ENCODE measurements at places on chromosomes 16 and 17.

DNA sequence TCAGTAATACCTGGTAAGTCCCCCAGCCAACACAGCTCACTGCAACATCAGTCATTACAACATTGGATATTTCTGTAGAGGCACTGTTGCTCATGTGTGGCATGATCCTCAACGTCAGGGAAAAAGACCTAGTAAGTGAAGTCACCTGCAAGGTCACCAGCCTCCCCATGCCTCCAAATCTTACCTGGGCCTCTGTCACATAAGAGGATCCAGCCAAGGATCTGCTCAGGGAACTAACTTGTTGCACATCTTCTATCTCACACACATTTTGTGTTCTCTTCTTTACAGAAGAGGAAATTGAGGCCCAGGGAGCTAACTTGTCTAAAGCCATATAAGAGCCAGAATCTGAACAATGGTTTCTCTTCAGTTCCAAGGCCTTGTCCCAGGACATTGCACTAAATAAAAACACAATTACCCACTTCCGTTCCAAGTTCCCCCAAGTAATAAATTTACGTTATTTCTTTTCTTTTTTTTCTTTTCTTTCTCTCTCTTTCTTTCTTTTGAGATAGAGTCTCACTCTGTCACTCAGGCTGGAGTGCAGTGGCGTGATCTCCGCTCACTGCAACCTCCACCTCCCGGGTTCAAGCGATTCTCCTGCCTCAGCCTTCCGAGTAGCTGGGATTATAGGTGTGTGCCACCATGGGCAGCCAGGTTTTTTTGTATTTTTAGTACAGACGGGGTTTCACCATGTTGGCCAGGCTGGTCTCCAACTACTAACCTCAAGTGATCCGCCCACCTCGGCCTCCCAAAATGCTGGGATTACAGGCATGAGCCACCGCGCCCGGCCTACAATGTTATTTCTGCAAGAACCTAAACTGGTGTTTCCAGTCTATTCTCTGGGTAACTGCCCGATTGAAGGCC, 1.3 kb downstream of the SHMT1 start:
- no peak for DNase-seq

- peak; percentile 65 for DNase-seq
Measured at GRCh38 chr17:44878627-44879221, 20.5 kb downstream of the EFTUD2 start.

GRCh38 chr16:17346621-17347569, 123.9 kb downstream of the XYLT1 start:
- DNase-seq: no peak

GRCh38 chr16:88393034-88393433, 10.3 kb downstream of the ZNF469 start:
- DNase-seq: no peak

- no peak for DNase-seq
Measured at GRCh38 chr17:64728041-64728695, 66.1 kb upstream of the SMURF2 start.

- DNase-seq: no peak
Measured at GRCh38 chr16:85510041-85510659, 103.0 kb upstream of the GSE1 start.

DNA sequence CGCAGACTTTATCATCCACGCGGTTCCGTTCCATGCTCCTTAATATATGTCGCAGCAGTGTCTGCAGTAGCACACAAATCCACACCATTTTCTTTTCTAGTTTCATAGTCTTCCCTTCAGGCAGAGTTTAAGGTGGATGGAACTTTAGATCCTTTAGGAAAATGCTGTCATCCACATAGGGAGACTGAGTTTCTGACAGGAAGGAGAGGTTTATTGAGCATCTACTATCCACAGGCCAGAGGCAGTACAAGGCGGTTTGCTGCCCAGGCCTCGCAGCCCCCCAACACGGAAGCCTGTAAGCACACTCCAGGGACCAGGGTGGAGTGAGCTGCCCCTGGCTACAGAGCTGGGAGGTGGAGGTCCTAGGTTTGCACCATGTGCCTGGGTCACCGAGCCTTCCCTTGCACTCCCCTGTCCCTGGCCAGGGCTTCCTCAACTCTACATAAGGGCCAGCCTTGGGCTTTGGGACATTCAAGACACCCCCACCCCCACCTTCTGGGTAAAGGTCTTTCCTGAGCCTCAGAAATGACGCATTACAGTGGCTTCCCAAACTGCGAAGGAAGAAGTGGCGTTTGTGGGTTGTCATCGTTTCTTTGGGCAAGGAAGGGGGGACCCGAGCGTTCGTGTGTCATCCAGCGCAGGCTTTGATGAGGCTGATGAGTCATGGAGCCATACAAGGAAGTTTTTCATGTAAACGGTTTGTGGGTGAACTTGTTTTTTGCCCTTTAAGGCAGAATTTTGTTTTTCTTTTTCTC, 146.5 kb upstream of the PLCG2 start:
- no peak for DNase-seq

- no peak for DNase-seq
Measured at GRCh38 chr16:75206749-75207451, at the start of gene CTRB2. TSS of gene CTRB2 (minus strand) at chr16:75207161. CDS start at chr16:75207141, 20 bp downstream.

DNA sequence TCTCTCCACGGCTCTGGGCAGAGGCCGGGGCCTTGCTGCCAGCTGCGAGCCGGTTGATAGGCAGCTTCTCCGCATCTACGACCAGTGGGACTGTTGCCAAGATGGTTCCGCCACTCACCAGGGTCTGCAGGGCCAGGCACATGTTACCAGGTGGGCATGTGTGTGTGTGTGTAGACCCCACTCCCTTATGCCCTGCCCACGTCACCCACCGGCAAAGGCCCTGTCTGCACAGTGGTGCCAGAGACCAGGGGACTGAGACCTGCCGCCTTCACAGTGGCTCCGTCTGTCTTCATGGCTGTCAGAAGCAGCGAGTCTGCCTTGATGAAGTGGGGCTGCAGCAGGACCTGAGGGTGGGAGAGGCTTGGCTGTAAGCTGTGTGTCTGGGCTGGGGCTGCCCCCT, 17.7 kb downstream of the SREBF1 start:
- no peak for DNase-seq

- DNase-seq: no peak
Measured at GRCh38 chr16:85090873-85091521, 21.3 kb downstream of the CIBAR2 start.

DNA sequence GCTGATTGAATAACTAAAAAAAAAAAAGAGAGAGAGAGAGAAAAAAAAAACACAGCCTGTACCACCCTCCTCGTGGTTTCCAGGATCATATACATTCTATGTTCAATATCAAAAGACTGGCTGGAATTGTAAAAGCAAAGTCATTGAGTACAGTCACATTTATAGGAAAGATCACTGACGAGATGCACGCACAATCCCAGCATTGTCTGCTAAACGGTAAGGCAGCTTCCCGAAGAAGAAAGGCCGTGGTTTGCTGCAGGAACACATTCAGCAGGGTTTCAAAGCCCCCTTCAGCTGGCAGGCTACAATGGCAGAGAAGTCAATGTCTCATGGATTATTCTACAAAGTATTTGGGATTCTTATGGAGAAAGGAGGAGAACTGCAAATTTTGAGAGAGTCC, 9.3 kb downstream of the NQO1 start:
- DNase-seq: no peak

GRCh38 chr17:3893003-3893719, at the start of gene CAMKK1:
TSS of gene CAMKK1 (minus strand) at chr17:3893053. CDS start at chr17:3885687, 7,366 bp downstream.
- DNase-seq: peak; percentile 96

- no peak for DNase-seq
Measured at GRCh38 chr16:10576390-10577304, 3.8 kb downstream of the EMP2 start.

GRCh38 chr16:4617880-4618279, 3.2 kb upstream of the UBALD1 start:
- no peak for DNase-seq

DNA sequence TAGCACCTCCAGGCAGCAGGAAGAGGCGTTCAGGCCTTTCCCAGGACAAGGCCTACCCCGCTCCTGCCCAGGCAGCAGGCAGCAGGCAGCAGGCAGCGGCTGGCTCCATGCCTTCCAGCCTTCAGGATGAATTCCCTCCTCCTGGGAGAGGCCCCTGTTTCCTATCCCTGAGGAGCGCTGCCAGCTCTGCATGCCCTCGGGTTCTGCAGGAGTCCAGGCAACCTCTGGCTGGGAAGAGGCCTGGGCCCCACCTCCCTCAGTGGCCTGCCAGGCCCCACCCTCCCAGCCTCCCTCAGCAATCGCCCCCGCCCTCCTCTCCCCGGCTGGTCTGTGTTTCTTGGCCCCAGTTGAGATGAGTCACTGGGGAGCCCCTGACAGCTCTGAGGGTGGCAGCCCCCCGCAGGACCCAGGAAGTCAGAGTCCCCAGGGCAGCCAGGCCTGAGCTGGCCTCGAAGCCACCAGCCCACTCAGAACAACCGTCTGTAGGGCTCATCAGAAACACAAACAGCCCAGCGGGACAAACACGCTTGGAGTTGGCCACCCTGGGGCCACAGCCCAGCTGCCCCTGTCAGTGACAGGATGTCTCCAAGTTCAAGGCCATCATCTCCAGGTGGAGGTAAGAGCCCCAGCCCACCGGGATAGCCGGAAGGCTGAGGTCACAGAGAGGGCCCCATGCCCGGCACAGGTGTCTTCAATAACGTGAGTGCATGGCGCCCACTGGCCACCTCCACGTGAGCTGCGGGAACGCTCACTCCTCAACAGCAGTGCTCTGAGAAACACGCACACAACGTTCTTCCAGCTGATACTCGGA, 39.5 kb upstream of the CIBAR2 start:
- DNase-seq: no peak

- no peak for DNase-seq
Measured at GRCh38 chr16:49767414-49767813, 88.5 kb downstream of the ZNF423 start.

GRCh38 chr16:12629271-12629670, 174.4 kb downstream of the CPPED1 start:
- DNase-seq: no peak

- peak; percentile 89 for DNase-seq
Measured at GRCh38 chr17:48002266-48002915, 31.5 kb downstream of the CDK5RAP3 start.

GRCh38 chr16:74297145-74297665, 591 bp downstream of the PSMD7 start:
- peak; percentile 85 for DNase-seq

DNA sequence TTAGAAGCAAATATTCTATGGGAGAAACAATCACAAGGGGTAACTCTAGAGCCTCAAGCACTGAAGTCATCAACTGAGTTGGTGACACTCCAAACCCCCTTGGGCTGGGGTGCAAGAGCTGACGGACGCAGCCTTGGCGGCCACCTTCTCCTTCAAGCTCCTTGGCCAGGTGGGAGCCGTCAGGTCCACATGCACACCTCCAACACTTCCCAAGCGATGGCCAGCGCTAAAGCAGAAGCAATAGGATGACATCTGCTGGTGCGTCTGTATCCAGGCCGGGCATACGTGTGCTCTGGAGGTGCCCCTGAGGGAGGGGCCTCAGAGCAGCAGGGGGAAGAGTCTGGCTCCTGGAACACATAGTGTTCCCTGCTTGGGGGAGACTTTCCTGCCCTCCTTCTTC, 12.2 kb upstream of the FOXJ1 start:
- DNase-seq: no peak

DNA sequence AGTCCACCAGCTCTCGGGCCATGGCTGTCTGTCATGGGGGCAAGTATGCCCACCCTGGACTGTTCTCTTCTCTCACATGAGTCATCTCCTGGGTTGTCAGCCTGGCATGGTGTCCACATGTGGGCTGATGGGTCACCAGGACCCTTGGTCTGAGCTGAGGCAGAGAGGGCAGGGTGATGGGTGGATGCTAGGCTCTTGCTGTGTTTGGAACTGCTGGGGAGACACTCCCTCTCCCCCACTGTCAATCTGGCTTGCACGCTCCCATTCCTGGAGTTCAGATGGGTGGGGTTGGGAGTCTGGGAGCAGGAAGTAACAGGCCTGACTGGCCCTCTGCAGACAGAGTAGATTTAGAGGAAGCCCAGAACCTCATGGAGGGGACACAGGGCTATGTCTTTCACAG, 28.9 kb downstream of the KSR1 start:
- DNase-seq: no peak

GRCh38 chr17:27549251-27549893, 81.6 kb upstream of the LGALS9 start:
- no peak for DNase-seq

- DNase-seq: peak; percentile 95
Measured at GRCh38 chr17:42578282-42578869, 847 bp upstream of the PSMC3IP start.

DNA sequence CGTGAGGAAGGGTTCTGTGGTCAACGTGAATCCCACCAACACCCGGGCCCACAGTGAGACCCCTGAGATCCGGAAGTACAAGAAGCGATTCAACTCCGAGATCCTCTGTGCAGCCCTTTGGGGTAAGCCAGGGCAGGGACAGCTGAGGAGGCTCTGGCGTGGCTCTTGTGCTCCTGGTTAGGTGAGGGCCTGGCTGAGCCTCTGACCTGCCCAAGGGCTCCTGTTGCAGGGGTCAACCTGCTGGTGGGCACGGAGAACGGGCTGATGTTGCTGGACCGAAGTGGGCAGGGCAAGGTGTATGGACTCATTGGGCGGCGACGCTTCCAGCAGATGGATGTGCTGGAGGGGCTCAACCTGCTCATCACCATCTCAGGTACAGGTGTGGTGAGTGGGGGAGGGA, 4.2 kb upstream of the C17orf107 start:
- no peak for DNase-seq

DNA sequence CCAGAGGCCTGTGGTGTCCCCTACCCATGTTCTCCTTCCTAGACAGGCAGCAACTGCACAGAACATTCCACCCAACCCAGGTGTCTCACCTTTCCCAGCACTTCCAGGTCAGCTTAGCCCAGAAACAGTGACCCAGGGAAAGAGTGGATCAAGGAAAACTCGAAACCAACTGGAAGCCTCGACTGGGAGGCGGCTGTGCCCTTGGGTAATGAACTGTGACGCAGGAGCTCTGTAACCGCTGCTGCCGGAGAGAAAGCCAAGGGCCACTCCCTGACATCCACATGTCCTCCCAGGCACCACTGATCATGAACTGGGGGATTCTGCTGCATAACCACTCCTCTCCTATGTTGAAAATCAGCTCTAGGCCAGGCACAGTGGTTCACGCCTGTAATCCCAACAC, 34.4 kb downstream of the WDR59 start:
- DNase-seq: no peak

- DNase-seq: no peak
Measured at GRCh38 chr17:75814900-75815373, 29.3 kb downstream of the UNC13D start.

GRCh38 chr16:9399573-9399972, 308.1 kb downstream of the HAPSTR1 start:
- no peak for DNase-seq

- DNase-seq: peak; percentile 80
Measured at GRCh38 chr17:73255671-73256181, 6.0 kb downstream of the CPSF4L start.

DNA sequence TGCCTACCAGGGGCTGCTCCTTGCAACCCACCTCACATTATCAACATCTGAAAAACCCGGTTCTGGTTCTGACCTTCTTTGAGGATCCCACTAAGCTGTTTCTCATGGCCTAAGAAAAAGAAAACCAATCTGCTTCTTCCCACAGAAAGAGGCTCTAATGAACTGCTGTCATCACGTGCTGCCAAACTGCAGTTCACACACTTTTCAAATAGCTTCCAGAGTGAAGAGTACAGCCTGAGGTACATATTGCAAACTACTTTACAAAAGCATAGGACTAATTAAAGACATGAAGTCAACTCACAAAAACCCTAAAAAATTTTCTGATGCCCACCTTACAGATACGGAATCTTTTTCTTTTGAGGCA, 36.7 kb downstream of the SMG6 start:
- DNase-seq: no peak

Data from Karpas-422 (cell line).